ENCODE measurements at places on chromosomes 7 and 10.

DNA sequence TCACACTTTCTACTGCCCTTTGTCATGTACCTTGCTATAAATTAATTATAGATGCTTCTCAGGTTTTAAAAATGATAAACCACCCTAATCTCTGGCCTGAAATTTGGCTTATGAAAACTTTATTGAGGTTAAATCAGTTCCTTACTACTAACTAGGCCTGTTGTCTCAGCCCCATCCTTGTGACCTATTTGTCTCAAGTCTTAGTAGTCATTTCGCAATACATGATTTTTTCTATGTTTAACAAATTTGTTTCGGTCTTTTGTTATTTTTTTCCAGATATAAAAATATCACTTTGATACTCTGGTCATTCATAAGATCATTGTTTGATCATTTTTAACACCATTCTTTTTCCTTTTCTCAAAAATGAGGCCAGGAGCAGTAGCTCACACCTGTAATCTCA lies 411.6 kb downstream of the GFRA1 start:
- DNase-seq: no peak

- no peak for DNase-seq
These were observed 13.1 kb upstream of the IMPDH1 start for GRCh38 chr7:128422842-128423241.

- DNase-seq: no peak
These were observed 57.8 kb downstream of the PHYHIPL start for GRCh38 chr10:59234194-59234593.

DNA sequence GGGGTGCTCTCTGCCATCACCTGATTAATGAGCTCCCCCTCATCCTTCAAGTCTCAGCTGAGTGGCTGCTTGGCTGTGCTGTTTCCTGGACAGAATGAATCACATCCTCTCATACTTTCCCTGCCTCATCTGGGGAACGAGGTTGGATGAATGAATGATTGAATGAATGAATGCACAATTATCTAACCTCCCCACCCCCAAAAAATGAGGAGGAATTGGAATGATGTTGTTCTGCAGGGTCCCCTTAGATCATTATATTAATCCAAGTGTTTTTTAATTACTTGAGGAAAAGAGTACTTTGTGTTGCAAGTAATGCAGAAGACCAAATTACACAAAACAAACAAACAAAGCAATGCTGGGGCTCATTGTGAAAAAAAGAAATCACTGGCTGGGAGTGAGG lies 240.2 kb downstream of the BUB3 start:
- DNase-seq: no peak

DNA sequence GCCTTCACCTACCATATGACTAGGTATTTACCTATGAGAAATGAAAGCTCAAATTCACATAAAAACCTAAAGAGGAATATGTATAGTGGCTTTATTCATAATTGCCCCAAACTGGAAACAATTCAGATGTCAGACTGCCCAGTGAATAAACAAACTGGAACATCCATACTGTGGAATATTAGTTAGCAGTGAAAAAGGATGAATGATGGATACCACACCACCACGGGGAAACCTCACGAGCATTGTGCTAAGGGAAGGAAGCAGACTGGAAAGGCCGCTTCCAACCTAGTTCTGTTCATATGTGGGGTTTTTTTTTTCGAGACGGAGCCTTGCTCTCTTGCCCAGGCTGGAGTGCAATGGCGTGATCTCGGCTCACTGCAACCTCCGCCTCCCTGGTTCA lies 16.8 kb downstream of the GTF2IRD1 start:
- no peak for DNase-seq

All from T-helper 9 cell (primary cell).